ENCODE measurements at places on chromosomes 1 and 21.

- no peak for DNase-seq
Measured at GRCh38 chr1:9726905-9727595, 75.5 kb downstream of the PIK3CD start.

DNA sequence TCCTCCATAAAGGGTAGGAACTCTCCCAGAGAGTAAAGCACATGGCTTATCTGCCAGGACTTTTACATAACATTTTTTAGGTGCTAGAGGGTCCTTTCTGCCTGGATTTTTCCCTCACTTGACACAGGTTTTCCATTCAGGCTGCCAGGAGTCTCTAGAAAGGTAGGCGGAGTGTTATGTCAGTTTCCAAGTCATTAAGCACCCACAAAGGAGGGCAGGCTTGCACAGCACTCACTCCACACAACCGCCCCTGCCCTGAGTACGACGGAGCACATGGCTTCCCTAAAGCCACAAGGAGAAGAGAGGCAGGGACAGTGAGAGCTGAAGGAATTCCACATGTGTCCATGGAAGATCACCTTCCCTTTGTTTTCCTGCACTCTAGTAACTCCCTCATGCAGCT lies 55.7 kb downstream of the CAPZB start:
- no peak for DNase-seq

- no peak for DNase-seq
Measured at GRCh38 chr1:211633524-211633846, 41.9 kb downstream of the NEK2 start.

DNA sequence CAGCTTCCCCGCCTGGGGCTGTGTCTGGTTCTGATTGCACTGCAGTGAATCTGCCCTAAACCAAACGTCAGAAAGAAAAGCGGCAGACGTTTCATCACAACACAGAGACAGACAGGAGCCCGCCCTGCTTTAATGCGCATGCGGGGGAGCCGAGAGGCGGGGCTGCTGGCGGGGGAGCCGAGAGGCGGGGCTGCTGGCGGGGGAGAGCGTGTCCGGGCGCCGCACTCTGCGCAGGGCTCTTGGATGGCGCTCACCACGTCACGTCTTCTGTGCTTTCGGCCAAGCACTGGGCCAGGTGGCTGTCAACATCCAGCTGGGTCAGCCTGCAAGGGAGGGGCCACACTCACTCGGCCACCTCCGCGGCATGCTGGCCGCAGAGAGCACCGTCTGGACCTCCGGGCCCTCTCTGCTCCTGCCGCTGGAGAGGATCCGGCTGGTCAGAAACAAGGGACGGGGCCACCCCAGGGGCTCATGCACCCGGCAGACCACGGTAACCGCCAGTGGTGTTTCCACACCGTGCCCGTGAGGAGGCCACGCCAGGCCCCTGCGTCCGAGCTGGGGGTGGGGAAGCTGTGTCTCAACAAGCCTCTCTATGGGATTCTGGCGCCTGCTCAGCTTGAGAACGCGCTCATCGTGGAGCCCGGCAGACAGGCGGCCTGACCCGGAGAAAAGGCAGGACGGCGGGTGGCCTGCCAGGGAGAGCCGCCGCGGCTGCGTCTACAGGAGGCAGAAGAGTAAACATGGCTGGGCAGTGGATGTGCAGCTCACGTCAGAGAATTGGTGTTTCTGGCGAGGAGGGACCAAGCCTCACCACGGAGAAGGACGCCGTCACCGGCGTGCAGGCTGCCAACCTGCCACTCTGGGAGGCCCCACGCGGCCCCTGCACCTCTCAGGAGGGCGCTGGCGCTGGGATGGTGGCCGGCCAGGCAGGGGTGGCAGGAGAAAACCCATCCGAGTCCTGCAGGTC lies 4.8 kb downstream of the FAAP20 start:
- peak; percentile 96 for DNase-seq

DNA sequence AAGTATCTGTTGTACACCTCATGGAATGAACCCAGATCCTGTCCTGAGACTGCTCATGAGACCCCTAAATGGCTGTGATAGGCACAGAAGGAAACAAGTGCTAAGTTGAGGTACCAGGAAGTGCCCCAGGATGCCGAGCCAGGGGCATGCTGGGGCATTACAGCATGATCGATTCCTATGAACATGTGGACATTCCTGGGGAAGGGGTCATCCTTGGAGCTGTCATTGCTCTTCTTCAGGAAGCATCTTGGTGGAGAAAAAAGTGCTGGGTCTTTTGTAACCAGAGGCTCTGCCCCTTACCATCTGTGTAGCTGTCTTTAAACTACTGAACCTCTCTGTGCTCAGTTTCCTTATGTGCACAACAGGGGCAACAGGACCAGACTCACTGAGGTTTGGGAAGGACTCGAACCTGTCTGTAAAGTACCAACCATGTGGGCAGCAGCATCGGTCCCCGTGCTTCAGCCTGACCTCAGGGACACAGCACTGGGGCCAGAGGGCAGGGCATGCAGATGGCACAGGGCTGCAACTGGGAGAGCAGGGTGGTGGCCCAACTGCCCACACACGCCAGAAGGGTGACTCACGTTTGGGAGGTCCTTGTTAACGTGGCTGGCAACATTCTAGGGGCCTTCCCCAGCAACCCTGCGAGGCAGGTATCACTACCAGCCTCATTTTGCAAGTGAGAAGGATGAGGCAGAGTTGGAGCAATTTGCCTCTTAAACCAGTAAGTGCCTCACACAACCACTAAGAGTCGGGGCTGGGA lies 142.3 kb upstream of the EDN2 start:
- DNase-seq: peak; percentile 34

DNA sequence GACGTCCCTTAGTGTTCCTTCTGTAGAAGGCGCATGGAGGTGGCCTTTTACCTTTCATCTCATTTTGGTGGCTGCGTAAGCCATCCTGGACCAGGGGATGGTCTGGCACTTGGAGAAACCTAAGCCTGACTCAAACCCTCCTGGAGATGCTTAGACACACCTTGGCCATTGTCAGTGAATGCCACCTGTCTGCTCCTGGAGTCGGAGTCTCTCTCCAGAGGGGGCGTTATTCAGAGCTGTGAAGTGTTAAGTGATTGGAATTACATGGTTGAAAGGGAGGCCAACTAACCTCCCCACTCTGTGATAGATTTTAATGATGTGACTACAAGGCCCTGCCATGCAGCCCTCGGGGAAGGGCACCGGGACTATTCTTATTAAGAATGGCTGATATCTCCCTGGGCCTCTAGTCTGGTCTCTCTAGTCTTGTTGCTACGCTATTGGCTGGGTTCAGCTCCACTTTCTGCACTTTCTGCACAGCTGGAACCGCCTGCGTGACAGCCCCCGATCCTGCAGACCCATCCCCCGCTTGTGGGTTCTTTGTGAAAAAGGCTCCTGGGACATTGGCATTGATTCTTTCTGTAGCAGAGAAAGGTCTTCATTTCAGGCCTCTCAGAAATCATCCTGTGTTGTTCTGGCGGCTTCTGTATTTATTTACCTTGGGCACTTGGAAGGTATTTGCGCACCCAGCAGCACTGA lies 4.2 kb downstream of the RASSF5 start:
- DNase-seq: no peak

GRCh38 chr1:234135501-234135900 lies 231.0 kb downstream of the SLC35F3 start:
- DNase-seq: no peak

DNA sequence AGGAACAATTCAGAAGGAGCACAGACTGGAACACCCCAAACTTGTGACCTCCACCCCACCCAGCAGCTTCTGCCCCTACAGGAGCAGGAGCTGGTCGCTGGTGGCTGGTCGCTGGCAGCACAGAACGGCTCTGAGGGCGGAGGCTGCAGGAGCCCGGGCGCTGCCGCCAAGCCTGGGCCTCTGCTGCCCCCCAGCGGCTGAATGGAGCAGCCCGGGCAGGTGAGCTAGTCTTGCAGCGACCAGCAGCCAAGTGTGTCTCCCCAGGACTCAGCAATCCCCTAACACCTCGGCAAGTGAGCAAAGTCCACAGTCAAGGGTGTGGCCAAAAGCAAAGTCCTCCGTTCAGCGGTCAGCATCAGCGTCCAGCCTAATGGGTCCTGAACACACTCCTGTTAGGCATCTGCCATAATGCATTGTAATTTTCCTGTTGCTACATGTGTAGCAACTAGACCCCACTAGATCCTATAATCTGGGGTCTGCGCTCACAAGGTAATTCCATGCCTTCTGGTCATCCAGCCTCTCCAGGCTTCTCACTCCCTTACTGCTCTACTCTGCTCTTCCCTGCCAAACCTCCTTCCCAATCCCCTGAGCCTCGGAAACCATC lies 12.1 kb upstream of the GJB5 start:
- peak; percentile 90 for DNase-seq

GRCh38 chr1:181126289-181126688 lies 37.8 kb downstream of the IER5 start:
- no peak for DNase-seq

GRCh38 chr1:230267338-230268065 lies 158.6 kb downstream of the PGBD5 start:
- no peak for DNase-seq

- peak; percentile 91 for DNase-seq
Measured at GRCh38 chr1:11158720-11159321, 30.3 kb upstream of the ANGPTL7 start.

DNA sequence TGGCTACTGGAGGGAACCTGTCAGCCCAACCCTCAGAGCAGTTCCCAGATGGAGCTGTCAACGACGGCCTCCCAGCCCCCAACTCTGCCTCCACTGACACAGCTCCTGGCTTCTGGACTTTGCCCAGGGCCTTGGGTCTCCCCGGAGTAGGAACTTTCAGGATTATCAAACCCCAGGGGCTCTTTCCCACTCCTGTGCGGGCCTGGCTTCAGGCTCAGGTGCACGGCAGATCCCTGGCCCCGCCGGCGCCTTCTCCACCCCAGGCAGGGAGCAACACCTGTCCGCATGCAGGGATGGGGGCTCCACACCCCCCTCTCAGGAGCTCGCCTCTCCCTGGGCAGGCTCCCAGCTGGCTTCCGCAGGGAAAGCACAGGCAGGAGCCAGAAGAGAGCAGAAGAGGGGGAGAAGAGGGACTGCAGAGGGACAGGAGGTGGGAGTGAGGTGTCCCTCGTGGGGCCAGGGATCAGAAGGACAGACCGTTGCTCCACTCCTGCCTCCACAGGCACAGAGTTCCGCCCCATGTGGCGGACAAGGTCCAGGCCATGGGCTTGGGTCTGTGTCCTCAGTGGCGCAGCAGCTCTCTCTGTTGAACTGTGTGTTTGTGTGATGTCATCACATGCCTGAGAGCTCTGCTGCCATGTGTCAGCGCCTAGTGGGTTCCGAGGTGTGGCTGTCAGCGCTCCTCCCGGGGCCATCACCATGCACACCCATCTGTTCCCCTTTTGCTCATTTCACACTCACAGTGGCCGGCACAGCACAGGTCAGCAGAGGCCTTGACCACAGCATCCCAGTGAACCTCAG lies 107.7 kb downstream of the PDE9A start:
- no peak for DNase-seq

GRCh38 chr1:198584163-198584562 lies 43.7 kb upstream of the ATP6V1G3 start:
- no peak for DNase-seq

GRCh38 chr1:158005224-158005623 lies 11.8 kb downstream of the KIRREL1 start:
- DNase-seq: no peak

- peak; percentile 87 for DNase-seq
Measured at GRCh38 chr1:221829327-221830015, 87.6 kb upstream of the DUSP10 start.

DNA sequence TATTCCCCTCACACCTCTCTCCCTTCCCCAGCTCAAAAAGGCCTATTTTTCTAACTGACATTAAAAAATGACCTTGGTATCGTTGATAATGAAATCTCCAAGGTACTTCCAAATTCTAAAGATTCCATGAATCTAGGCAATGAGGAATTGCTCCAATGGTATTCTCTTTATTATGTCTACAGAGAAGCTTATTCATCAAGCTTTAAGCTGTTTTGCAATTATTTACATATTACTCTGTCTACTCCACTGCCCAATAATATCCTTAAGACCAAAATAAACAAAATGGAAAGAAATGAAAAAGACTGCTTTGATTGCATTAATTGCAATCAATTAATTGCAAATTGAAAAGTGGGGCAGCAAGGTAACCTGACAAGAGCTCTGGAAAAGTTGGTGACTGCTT lies 7.9 kb downstream of the PLPP3 start:
- no peak for DNase-seq

- no peak for DNase-seq
Measured at GRCh38 chr1:175715742-175716141, 27.7 kb downstream of the TNR start.

DNA sequence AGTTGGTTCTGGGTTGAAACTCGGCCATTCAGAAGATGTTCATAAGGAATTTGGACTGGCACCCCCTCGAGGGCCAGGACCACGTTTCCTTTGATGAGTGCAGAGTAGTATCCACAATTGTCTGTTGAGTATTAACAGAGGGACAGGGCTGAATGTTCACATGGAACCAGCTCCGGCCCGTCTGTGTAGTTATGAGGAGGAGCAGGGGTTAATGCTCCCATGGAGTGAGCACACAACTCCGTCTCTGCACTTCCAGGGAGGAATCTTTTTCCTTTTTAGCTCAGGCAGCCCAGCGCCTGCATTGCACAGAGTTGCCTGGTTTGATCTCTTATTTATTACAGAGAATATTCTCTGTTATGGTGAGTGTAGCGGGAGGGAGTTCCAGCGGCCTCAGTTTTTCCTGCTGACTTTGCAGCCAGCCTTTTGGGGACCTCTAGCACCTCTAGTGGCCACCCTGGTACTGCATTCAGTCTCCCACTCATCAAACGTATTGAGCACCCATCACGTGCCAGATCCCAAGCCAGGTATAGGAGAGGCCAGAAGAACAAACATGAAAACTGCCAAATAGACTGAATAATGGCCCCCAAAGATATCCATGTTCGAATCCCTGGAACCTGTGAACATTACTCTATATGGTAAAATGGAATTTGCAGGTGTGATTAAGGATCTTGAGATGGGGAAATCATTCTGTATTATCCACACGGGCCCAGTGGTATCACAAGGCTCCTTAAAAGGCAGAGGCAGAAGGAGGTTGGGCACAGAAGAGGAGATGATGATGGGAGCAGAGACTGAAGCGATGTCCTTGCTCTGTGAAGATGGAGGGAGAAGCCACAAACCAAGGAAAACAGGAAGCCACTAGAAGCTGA lies 167.7 kb upstream of the CSF3R start:
- peak; percentile 63 for DNase-seq

- DNase-seq: no peak
Measured at GRCh38 chr1:14426854-14427253, 171.6 kb upstream of the KAZN start.

DNA sequence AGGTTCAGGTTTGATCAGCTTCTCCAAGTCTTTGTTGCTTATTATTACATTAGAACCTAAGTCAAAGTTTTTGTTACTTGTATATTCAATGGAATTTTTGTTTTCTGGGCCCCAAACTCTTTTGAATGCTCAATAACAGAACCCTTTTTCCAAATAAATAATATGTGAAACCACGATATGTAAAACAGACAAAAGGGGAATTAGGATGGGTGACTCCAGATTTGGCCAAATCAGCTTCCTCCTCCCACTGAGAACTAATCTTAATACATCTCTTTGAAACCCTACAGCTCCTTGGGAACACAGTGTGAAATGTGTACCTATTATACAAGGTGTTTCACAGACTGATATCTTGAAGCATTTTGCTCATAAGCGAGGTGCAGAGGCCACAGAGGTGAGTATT lies 67.0 kb upstream of the TNFSF18 start:
- no peak for DNase-seq

GRCh38 chr1:243409284-243409683 lies 153.4 kb downstream of the SDCCAG8 start:
- no peak for DNase-seq

- DNase-seq: peak; percentile 62
Measured at GRCh38 chr1:209585672-209586071, 2.2 kb downstream of the CAMK1G start.

- no peak for DNase-seq
Measured at GRCh38 chr1:193472838-193473398, 286.5 kb upstream of the B3GALT2 start.

All from AG08395 (cell line).